ENCODE measurements at places on chromosomes 3 and 15.

GRCh38 chr3:98839846-98840245 is 61.6 kb downstream of the DCBLD2 start:
- DNase-seq: peak; percentile 10

- no peak for DNase-seq
These were observed 25.1 kb downstream of the SMAD3 start for GRCh38 chr15:67090297-67091070.

DNA sequence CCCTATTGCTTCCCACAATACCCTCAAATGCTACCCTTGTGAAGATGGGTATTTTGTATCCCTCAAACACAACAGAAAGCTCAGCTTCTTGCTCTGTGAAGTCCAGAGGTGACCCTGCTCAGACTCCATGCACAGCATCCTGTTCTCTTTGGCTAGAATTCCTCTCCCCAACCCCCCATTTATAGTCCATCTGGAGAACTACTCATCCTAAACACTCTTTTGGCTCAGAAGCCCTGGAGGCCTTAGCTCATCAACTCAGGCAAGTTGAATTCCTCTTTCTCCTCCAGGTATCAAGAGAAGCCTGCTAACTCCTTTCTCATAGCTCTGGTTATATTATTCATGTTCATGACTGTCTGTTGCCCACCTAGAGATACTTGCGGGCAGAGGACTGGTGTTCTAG is 18.3 kb upstream of the GASK1A start:
- DNase-seq: no peak

DNA sequence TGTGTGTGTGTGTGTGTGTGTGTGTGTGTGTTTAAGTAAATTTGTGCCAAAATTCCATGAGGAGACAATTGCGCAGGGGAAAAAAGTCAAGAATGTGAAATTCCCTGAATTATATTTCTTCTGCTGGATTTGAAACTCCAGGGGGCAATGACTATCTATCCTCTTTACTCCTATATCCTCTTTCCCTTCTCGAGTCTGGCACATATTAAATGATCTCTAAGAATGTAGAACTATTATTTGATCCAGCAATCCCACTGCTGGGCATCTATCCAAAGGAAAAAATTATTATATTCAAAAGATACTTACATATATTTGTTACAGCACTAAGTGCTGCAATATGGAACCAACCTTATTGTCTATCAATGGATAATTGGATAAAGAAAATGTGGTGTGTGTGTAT is 350.1 kb upstream of the ADAMTS9 start:
- DNase-seq: no peak

- no peak for DNase-seq
These were observed 46.9 kb downstream of the NR1D2 start for GRCh38 chr3:23991683-23992628.

- DNase-seq: no peak
These were observed 284.2 kb downstream of the C3orf38 start for GRCh38 chr3:88434001-88434400.

GRCh38 chr15:48096355-48096786 is 24.4 kb upstream of the SLC24A5 start:
- no peak for DNase-seq

DNA sequence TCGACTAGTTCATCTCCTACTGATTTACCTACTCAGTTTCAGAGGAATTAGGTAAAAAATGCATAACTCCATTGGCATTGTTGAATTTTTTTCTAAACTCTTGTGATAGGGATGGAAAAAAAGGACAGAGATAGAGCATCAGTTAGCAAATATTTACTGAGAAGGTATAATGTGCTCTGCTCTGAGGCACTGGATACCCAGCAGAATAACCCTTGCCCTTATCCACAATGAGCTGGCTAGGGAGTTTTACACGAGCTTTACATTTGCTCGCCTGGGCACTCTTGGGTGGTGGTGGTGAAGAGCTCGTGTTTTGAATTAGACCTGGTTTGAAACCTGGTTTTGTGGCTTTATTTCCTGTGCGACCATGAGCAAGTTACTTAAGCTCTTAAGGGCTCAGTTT is 149.6 kb downstream of the RORA start:
- DNase-seq: no peak

GRCh38 chr15:52076889-52077781 is 35.4 kb downstream of the BCL2L10 start:
- DNase-seq: peak; percentile 14

DNA sequence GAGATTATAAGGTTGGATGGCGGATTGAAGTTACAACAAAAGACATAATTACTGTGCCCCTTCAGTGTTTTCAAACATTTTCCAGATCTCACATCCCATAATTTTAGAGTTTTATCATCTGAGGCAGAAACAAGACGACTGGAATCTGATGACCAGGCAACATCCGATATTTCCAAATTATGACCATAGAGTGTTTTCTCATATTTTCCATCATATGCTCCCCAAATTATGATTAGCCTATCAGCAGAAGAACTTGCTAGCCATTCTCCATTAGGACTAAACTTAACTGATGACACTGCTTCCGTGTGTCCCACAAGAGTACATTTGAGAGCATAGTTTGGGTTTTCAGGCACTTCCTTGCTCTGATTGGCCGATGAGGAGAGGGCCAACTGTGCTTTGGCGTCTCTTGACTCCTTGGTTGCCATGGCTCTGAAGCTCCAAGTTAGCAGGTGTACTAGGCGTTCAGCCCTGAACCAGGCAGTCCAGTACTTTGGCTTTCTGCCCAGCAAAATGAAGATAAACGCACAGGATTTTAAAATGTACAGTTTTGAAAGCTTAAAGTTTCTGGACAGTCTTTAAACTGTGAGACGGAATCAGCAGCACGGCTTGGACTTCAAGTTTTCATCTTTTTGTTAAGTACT is 638 bp downstream of the WDR5B start:
- no peak for DNase-seq

- peak; percentile 88 for DNase-seq
These were observed 10.2 kb upstream of the KCNMB3 start for GRCh38 chr3:179260949-179261765.

GRCh38 chr15:70762469-70763119 is 764 bp downstream of the UACA start:
- DNase-seq: no peak

DNA sequence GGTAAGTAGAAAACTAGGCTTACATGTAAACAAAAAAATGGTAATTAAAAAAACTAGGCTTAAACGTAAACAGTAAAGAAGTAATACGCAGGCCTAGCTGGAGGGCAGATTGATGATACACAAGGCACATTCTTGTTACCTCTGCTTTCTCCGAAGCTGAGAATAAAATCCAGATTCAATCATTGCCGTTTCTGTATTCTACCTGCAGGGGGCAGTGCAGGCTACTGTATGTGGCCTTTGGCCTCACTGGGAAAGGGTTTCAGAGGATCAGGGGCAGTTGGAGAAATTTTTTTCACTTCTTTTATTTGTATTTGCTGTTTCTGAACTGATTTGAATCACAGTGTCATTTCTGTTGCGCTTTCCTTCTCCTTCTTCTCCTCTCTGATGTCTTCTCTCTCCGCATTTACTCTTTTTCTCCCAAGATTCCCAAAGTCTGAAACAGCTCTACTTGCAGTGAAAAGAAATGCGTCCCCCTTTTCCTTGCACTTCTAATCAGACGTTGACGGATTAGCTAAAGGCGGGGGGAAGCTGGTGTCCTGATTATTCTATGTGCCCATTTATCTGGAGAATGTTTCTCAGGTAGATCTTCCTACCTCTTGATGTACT is 67.1 kb upstream of the MCTP2 start:
- DNase-seq: peak; percentile 74

DNA sequence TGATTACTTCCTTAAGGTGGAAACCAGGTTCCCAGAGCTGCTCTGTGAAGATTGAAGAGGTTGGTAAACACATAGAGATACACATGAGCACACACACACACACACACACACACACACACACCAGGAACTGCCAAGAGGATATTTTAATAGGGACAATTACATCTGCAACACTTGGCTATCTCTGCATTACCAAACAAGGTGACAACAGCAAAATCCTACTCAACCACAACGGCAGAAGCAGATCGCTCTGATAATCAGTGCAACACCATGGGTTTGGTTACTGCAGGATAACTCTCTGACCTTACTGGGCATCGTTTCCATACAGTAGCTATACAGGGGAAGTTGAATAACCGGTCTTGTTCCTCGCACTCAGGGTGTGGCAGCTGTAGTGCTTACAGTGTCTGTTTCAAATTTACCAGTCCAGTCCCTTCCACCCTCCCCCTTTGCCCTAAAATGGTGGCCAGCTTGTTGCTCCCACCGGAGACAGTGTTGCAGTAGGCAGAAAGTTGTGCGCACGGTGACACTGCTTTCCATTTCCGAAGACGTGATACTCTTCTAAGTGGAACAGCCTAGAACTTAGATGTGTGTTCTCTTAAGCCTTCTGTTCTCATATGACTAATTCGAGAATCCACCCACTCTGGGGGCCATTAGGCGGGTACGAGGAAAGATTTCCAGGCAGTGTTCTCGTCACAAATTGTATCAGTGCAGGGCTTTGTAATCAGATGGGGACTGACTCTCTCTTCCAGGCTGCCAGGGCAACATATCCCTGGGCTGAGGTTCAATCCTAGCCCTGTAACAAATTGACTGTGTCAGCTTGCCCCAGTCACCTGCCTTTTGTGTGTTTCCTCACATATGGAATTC is 176.2 kb downstream of the P3H2 start:
- no peak for DNase-seq

DNA sequence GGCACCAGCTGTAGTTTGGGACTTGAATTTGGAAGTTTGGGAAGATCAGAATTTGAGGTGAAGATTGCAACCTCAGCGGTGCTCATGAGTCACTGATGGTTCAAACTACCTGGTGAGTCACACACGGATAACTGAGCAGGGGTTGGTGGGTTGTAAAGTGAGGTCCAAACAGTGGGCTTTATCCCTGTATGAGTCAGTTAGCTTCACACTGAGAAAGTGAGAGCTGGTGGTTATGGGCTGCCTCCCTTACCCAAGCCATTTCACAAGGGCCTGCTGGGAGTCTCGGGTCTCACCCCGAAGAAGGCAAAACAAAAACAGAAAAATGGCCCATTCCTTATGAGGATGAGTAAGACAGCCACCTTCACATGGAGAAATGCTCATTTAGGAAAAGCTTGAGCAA is 77.0 kb downstream of the ITGA11 start:
- no peak for DNase-seq

- no peak for DNase-seq
These were observed 35.3 kb upstream of the DPPA4 start for GRCh38 chr3:109372639-109373038.

DNA sequence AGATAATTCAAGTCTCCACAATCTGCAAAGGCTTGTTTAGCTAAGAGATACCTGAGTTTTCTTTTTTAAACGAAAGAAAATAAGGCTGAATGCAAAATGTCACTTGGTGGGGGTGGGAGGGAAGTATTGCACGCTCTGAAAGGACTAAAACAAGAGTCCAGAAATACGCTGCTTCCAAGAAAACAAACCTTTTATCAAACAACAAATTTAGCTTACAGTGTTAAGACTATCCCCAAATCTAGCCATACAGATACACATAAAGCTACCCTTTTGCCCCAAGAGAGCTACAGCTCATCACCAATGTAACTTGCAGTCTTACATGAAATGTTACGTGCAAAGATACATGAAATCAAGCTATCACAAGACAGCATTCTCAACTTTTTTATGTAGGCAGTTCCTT is 522.5 kb downstream of the FOXP1 start:
- no peak for DNase-seq

GRCh38 chr15:71111950-71112349 is 3.3 kb upstream of the THSD4 start:
- DNase-seq: no peak

- DNase-seq: no peak
These were observed 99.8 kb downstream of the ATP10A start for GRCh38 chr15:25763331-25763751.

- peak; percentile 74 for DNase-seq
These were observed 2.0 kb downstream of the DCUN1D1 start for GRCh38 chr3:182978387-182978786.

DNA sequence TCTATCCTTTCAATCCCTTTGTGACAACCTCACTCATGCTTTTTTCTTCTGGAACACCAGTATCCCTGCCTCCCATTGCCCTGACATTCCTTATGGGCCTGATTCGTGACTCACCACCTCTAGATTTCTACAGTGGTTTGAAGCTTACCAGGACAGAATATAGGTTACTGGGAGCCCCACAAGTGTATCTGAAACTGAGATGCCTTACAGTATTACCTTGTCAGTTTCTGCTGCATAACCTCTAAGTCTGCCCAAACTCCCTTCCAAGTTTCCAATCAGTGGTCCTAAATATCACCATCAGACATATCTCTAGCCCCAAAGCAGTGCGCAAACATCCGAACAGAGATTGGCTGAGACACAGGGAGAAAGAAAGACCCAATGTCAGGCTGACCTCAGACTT is 5.6 kb downstream of the CPB1 start:
- no peak for DNase-seq

GRCh38 chr15:98878172-98878571 is 129.4 kb downstream of the PGPEP1L start:
- no peak for DNase-seq

DNA sequence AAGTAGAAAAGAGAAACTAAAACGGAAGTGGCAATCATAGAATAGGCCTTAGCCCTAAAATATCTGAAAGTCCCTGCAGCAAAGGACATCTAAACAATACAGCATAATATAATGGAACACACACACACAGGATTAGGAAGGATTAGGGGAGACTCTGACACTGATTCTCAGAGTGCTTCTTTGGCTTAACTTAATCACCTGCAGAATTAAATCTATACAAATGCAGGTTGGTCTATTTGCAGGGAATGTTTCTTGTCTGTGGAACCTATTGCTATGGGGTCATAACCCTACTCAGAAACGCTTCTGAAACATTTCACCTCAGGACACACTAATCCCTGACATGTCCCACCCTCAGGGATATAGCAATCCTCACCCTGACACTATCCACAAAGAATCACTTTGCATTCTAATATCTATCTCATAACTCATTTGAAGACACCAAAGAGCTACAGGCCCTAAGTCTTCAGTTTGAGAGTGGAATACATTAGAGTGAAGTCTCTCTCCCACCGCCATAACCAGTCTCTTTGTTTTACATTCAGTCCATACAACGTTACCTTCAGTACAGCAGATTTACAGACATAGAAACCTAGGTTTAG is 1041.2 kb downstream of the TUSC7 start:
- no peak for DNase-seq

DNA sequence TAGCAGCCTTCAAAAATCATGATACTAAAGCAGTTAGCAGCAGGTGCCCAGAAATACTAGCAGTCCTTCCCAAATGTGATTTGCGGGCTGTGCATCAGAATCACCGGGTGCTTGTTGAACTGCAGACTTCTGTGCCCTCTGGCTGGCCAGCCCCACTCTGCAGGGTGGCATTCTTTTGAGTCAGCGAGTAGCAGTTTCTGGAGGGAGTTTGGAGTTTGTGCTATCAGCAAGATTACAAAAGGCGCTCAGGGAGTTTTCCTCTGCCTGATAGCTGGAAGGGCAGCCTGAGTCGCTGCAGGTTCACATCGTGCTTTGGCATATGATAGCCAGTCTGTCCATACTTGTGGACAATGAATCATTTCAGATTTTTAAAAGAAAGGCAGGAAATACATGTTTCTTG is 57.6 kb downstream of the CLDN11 start:
- no peak for DNase-seq

Data from erythroblast (primary cell).